ENCODE measurements at places on chromosomes 6 and 20.

- no peak for DNase-seq
These were observed 9.8 kb downstream of the RAET1E start for GRCh38 chr6:149888093-149888492.

- DNase-seq = no peak
These were observed 14.4 kb upstream of the GPR6 start for GRCh38 chr6:109963598-109964170.

DNA sequence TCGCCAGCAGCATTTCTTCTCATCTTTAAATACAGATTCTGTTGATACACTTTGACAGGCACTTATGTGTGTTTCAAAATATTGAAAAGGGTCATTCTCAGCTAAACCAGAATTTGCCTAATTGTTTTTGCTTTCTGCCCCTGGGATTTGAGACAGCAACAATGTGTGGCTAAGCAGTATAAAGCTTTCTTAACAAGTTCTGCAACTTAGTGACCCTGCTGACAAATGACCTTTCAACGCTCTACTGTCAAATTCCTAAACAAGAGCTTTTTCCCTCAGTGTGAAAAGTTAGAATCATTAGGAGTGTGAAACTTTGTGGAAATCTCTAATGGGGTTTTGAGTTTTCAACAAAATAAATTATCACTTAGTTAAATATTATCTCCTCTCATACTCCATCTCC lies 414.6 kb downstream of the RFPL4B start:
- DNase-seq = no peak

DNA sequence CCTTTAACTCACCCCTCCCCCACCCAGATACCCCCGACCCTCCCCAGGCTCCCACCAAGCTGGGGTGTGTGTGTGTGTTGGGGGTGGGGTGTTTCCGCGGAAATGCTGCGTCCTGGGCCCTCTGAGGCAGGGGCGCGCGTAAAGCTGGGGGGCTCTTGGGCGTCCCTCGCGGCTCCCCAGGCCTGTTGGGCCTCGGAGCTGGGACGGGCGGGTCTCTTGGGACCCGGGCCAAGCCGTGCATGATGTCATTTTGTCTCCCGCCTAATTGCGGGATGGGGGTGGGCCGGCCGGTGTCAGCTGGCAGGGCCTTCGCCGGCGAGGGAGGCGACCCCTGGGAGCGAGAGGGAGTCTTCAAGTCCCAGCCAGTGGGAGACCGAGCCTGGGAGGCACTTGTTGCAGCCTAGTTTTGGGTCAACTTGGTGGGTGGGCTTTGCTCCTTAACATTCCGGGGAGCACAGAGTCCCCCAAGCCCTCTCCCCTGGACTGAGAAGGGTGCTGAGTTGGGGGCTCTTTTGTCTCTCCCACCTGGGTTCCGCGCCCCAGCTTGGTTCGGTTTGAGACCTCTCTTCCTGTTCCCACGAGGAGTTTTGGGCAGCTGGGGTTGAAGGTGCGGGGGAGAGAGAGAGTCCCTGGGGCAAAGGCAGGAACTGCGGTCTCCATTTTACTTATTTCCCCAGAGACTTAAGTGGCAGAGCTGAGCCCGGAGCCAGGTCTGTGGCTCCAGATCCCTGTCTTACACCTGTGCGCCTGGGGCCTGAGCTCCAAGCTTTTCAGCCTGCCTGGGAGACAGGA lies 623 bp downstream of the MYBL2 start:
- DNase-seq = no peak

DNA sequence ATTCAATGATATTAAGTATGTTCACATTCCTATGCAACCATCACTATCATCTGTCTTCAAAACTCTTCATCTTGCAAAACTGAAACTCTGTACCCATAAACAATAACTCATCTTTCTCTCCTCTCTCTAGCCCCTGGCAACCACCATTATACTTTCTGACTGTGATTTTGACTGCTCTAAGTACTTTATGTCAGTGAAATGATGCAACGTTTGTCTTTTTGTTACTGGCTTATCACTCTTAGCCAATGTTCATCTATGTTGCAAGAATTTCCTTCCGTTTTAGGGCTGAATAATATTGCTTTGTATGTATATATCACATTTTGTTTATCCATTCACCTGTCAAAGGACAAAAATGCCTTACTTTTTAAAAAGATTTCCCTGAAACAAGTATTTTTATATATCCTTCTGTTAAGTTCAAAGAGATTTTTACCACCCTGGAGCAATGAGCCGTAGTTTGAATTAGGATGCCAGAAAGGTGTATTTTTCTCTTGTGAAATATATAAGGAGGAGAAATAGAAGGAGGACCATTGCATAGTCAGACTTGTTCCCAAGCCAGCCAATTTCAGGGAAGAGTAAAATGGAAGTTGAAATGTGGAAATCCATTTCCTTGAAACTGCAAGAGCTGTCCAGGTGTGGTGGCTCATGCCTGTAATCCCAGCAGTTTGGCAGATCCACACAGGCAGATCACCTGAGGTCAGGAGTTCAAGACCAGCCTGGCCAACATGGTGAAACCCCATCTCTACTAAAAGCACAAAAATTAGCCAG lies 4.0 kb upstream of the CGAS start:
- DNase-seq = no peak

GRCh38 chr20:50373674-50374286 lies 136.4 kb upstream of the PTPN1 start:
- no peak for DNase-seq

- DNase-seq = peak; percentile 28
These were observed 31.5 kb downstream of the CFAP61 start for GRCh38 chr20:20083807-20084206.

DNA sequence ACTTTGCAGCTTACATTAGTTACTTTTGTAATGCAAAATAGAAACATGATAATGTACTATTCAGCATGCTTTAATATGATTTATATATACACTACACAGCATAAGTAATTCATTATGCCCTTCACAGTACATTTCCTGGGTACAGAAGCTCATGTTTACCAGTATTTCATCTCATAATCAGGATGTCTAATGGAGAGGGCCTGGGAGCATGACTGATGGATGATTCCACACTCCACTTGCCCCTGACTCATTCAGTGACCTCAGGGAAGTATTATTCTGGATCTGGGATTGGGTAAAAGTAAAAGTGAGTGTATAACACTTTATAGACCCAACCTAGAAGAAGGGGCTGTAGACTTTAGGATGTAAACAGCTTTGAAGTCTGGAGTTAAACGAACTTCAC lies 31.4 kb upstream of the BACH2 start:
- DNase-seq = no peak

GRCh38 chr6:114998492-114998891 lies 655.7 kb upstream of the HS3ST5 start:
- no peak for DNase-seq

DNA sequence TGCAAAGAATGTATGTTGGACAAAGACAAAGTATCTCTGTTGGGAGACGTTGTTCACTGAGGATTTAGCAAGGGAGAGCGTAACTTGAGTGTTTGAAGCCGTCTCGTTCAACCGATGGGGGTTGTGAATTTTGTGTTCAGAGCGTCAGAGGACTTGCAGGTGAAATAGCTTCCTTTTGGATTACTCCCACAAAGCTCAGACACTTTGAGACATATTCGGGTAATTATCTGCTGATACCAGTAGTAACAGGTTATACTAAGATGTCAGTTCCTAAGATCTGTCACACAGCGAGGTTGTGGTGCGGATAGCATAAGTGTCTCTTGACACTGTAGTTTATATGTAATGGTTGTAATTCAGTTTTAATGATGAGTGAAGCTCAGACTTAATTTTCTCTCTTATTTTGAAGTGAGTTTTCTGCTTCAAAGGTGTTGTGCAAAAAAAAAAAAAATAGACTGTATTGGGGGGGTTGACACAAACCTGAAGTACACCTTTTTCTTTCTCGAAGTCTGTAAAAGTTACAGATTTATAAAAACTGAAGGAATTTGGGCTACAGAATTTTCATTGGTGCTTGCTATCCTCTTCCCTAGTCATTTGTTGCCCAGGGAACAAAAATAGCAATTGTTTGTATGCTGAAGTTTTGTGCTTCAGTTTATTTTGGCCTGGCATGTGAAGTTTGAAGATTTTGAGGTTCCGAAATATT lies 1.7 kb downstream of the ASXL1 start:
- DNase-seq = no peak
